Osteoblast (primary cell): ENCODE measurements at places on chromosomes 1 and 21.

GRCh38 chr1:243251539-243251938, 3.5 kb downstream of the CEP170 start:
- DNase-seq, result no peak

GRCh38 chr1:101148980-101149379, 87.8 kb upstream of the S1PR1 start:
- no peak for DNase-seq

DNA sequence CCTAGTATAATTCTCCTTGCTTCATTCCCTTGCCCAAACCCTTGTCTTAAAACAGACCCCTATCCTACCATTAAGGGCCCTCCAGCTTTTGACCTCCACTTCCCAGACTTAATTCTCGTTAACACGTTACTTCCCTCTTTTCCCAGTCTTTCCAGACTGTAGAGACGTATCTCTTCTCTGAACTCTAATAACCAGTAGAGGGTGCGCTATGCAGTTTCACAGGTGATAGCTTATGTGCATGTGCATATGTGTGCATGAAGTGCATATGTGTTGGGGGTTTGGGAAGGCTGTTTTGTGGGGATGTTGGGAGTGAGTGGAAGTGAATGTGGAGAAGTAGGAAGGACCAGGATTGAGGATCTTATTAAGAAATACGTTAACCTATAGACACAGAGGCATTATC, 78.1 kb upstream of the CCDC190 start:
- DNase-seq, result no peak

DNA sequence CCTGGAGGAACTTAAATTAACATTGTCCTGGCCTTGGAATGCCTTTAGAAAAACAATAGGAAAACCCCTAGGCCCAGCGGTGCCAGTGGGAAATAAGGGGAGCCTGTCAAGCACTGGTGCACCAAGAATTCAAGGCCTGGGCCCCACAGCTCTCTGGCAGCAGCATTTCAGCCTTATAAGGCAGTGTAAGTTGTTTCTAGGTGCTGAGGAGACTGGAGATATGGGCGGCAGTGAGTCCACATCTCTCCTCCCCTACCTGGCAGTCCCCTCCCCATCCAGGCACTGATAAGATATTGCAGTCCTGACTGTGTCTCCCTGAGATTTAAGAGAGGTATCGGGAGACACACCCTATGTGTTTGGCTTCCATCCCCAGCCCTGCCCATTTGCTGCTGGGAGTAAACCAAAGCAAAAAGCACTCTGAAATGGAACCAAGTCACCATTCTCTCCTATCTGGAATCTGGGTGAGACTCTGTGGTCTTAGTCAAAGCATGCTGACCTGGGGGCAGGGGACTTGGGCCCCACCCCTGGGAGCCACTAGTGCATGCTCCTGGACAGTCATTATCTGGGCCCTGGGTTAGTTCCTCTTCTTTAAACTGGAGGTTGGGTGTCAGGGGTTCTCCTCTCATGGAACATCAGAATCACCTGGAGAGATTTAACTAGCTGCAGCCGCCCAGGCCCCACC, 30.5 kb downstream of the DEGS1 start:
- DNase-seq, result no peak

DNA sequence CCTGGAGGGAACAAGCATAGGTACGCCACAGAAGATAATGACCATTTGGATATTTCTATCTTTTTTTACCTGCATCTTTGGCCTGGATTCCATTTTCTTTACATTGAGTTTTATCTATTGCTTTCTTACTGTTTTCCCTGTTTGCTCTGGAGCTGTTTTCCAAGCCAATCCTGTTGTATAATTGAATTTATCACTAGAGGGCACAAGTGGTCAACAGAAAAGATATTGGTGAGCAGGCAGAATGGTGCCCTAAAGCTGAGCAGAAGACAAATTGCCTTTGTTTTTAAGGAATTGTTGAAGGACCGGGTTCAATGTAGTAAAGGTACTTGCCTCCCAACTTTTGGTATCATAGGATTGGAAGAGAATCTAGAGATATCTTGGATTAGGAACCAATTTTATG, 152.8 kb downstream of the PPP1R12B start:
- DNase-seq, result peak; percentile 32

DNA sequence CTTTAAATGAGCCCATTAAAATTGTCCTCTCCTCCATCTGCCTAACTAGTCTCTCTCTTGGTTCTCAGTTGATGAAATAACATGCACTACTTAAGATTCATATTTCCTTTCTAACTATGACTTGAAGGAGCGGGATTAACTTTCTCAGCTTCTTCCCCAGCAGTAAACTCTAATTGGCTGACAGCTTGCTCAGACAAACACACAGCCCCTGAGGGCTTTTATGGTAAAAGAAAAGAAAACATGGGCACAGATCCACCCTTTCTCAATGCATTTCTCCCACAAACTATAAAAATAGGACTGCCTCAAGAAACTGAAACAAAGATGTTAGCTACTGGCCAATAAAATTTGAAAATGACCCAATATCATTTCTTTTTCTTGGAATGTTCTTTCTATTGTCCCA, 703.1 kb downstream of the ADGRL2 start:
- DNase-seq, result no peak
